Glomerular endothelial cell (primary cell): ENCODE measurements at places on chromosomes 5 and 9. TPM values are rescaled to one million over a fixed set of nuclear protein-coding genes. Genes with fewer than 3 reads are reported as not detected.

GRCh38 chr9:11199335-11199734 is 586.5 kb upstream of the PTPRD start:
- no peak for DNase-seq

The SLC36A3 gene
- not detected in 2 replicates for total RNA-seq

GRCh38 chr5:179318221-179318955 is 26.9 kb downstream of the ADAMTS2 start:
- no peak for DNase-seq

- no peak for DNase-seq
These were observed 2.1 kb upstream of the NFIB start for GRCh38 chr9:14315875-14316601.

The GABRG2 gene
- total RNA-seq = not detected in 2 replicates

The CCDC192 gene
- not detected in 2 replicates for total RNA-seq

DNA sequence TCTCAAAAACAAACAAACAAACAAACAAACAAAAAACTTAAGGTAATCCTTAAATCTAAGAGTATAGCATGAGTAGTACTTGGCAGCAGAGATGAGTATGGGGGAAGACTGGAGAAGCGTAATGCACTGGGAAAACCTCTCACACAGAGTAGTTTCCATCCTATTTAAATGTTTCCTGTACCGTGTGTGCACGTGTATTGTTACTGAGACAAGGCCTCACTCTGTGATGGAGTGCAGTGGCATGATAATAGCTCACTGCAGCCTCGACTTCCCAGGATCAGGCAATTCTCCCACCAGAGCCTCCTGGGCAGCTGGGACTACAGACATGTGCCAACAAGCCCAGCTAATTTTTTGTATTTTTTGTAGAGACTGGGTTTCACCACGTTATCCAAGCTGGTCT is 2.9 kb downstream of the UIMC1 start:
- DNase-seq = no peak

GRCh38 chr9:12923468-12924009 is 148.7 kb downstream of the LURAP1L start:
- no peak for DNase-seq

The B4GALT1 gene
- total RNA-seq = 57.3 and 71.0 TPM in 2 replicates

DNA sequence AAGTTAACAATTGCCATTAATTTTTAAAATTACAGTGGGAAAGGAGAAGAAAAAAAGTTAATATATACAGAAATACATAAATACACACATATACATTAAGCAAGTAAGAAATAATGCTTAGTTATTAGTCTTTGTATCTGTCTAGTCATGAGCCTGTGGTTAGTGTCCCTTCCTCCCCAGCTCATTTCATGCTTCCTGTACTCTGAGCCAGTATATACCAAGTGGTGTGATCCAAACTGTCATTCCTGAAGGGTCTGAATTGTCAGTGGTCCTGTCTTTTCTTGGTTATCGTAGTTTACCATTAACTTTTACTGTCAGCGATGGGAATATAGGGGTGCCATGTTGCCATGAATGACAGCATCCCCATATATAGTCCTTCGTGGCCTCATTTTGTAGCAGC is 24.2 kb upstream of the STOM start:
- no peak for DNase-seq
